T-helper 17 cell (primary cell): ENCODE measurements at places on chromosomes 13 and 19.

GRCh38 chr13:45105895-45106294 is 14.4 kb upstream of the GTF2F2 start:
- DNase-seq: no peak

DNA sequence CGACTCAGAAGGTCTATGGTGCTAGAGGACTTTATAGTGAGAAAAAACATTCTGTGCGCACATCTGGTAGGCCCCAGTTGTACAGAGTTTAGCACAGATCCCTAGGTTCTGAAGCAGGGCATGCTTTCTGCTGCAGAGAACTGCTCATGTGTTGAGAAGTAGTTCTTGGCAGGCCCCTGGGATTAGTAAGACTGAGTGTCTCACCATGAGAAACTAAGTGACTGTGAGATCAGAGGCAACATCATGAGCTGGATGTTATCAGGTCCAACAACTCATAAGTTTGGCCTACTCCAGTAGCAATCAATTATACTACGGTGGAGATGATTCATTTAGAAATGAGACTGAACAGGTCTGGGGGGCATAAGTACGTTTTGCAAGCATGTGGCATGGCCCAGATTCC is 507.4 kb upstream of the KLF12 start:
- DNase-seq: no peak

DNA sequence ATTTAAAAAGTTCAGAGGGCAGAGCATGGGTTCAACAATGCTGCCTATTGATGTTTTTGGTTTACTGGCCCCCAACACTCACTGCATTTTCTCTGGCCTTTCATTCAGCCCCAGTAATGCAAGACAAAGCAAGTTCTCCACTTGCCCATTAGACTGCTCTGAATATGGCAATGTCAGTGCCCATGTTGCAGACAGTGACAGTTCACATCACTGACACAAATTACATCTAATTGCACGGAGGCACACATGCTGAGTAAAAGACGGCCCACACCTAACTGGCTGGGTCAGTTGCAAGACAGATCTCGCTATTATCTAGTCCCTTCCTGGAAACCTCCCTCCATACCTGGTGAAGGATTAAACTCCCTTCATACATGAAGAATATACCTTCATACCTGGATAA is 54.0 kb downstream of the ENOX1 start:
- DNase-seq: no peak

DNA sequence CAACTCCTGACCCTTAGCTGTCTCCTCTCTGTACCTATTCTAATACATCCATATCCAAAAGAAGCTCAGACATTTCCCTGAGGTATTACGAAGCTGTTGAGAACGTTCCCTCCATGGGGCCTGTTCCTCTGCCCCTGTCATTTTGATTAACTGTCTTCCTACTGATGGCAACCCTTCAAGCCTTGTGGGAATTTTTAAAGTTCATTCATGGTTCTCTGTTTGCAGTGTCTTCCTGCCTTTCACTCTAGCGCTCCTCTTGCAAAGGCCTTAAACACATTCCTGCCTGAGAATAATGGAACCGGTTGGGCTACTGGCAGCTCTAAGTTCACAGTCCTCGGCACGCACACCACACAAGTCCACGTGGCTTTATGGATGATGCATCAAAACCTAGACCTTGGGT is 66.1 kb downstream of the LHFPL6 start:
- no peak for DNase-seq
